Hematopoietic multipotent progenitor cell treated with erythropoietin and hydrocortisone succinate and interleukin-3 and kit ligand, for 8 days (in vitro differentiated cells): ENCODE measurements at places on chromosomes 2 and 18.

DNA sequence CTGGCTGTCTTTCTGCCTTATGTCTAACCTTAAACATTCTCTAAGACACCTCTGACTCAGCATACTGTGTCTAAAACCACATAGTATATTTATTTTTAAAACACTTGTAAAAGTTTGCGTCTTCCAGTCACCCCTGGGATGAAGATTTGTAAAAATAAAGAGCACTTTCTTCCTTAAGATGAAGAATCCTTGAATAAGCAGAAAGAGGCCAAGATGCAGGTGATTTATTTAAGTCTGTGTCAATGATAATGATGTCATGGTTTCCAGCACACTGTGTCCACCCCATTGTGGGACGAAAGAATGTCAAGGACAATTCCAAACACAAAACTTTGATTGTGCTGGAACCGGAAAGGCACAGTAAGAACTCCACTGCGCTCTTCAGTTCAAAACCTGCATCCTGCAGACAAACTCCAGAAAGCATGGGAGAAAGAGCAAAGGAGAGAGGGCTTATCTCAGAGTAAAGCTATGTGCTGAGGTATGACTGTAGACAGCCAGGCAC is 92.9 kb downstream of the ZEB2 start:
- no peak for DNase-seq

GRCh38 chr18:49227001-49227380 is 233.5 kb downstream of the DYM start:
- DNase-seq = no peak

DNA sequence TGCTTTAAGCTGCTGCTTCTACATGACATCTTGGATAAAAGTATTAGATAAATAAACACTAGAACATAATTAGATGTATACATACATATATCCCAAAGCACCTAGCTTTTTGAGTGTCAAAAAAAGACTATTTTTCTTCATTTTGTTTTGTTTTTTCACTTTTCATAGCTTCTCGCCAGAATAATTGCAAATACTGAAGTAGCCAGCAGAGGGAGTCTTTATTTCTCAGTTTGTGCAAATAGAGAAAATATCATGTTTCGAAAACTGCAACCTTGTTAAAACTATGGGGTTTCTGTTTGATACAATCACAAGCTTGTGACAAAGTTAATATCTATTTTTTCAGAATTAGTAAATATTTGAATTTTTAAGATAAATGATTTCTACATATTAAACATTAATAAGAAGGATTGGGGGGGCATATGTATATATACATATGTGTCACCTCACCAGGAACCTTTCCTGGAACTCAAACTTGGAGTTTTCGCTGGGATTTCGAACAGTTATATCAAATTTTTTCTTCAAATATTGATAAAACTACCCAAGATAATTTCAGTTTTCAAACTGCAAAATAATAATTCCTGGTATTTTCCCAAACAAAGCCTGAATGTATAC is 61.0 kb downstream of the GRB14 start:
- peak; percentile 35 for DNase-seq

DNA sequence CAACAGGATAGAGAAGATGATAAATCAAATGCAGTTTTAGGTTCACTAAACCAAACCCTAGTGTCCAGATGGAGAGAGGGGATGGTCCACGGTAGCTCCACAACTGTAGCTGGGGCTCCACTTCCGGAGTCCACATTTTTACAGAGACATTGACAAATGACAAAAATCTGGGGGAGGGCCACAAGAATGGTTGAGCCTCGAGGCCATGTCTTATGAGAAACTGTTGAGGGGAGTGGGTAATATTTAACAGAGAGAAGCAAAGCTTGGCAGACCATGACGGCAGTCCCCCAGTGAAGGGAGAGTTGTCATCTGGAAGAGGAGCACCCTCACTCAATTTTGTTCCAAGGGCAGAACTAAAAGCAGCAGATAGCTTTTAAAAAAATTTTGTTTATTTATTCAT is 17.6 kb upstream of the EPHA4 start:
- DNase-seq = no peak

- no peak for DNase-seq
Measured at GRCh38 chr2:132538331-132538855, 121.8 kb downstream of the GPR39 start.

DNA sequence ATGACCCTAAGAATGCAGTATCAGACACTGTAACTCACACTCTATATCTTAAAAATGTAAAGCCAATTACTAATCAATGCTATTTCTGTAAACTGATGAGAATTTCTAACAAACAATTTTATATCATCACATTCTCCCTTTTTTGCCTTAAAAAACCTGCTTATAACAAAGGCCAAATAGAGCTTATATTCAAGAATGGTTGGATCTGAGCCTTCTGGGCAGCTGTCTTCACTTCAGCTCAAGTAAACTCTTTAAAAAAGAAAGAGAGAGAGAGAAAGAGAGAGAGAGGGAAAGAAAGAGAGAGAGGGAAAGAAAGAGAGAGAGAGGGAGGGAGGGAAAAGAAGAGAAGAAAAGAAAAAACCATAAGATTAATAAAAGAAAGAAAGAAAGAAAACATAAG is 231.8 kb downstream of the KCNE4 start:
- DNase-seq = no peak

DNA sequence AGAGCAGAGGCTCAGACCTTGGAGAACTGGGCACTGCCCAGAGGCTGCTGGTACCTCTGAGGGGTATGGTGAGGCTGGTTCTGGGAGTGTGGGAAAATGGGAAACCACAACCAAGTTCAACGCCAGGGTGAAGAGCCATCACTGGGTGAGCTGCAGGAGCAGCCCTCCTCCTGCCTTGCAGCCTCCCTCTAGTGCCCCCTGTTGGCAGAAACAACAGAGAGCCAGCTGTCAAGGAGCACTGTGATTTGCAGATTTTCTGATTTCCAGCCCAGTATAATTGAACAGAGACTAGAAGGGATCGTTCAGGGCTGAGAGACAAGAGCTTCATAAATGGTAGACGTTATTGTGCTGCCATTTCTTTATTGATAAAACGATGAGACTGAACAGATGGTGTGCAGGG is 50.5 kb downstream of the MAPK4 start:
- DNase-seq = peak; percentile 4

GRCh38 chr2:54939446-54940118 is 110.7 kb downstream of the RTN4 start:
- DNase-seq = no peak

DNA sequence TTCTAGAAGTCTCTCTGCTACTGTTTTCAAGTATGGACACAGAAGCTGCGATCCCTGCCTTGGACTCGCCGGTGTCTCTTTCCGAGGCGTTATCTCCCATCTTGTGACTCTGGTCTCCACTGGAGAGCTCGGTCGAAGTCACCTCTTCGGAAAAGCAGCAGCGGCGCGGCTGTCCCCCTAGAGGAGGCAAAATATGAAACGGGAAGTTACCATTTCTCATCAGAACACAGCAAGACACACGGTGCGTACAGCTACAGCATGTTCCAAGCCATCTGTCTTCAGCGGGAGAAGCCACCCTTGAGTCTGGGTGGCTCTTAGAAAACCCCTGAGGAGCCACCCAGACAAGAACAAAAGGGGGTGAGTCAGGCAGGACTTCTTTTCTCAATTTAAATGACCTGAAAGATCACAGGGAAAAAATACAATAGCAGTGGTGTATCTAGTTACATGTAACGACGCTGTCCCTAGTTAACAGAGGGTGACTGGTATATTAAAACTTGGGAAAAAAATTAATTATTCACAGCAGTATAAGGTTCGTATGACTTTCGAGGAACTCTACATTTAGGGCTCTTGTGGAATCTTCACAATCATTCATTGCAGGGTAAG is 114.8 kb downstream of the ZNF516 start:
- no peak for DNase-seq

- DNase-seq = peak; percentile 78
Measured at GRCh38 chr2:62499430-62500060, 6.5 kb downstream of the TMEM17 start.

- DNase-seq = peak; percentile 48
Measured at GRCh38 chr2:43024515-43025011, 201.8 kb downstream of the ZFP36L2 start.
